ENCODE measurements at places on chromosomes 3 and 15. TPM values are rescaled to one million over a fixed set of nuclear protein-coding genes. Genes with fewer than 3 reads are reported as not detected.

GRCh38 chr3:140308535-140308934 lies 369.3 kb upstream of the TRIM42 start:
- H3K27ac ChIP-seq = no peak overlapping the region
- no peak for DNase-seq
- H3K4me1 ChIP-seq = no peaks in the 10 kb centered on the region
- peaks cover 9% of the 10 kb centered on the region for H3K27me3 ChIP-seq

DNA sequence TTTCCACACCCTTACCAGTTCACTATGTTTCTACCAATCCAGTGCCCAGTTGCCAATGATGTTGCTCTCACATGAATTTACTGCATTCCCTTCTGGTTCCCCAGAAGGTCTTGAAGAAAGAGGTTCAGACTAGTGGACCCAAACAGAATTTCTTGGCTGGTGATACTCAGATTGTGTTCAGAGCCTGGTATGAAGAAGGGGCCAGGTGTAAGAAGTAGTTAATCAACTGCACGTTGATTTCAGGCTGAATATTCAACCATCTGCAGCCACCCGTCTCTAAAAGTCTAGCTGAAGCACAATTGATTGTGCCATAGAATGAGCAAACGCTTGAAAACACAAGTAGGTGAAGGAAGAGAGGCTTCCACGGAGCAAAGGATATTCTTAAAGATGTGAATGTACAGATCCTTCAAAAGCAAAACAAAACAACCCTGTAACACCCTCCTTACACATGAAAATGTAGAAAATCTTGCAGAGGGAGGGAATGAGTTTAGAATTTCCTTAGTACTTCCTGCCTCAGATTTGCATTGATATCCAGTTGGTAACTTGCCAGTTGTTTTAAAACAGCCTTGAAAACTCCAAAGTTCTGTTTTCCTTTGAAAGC lies 4.7 kb downstream of the RBMS3 start:
- H3K27me3 ChIP-seq = peaks cover 6% of the 10 kb centered on the region
- DNase-seq = no peak
- peaks cover 30% of the 10 kb centered on the region for H3K4me1 ChIP-seq
- no peak overlapping the region for H3K27ac ChIP-seq

DNA sequence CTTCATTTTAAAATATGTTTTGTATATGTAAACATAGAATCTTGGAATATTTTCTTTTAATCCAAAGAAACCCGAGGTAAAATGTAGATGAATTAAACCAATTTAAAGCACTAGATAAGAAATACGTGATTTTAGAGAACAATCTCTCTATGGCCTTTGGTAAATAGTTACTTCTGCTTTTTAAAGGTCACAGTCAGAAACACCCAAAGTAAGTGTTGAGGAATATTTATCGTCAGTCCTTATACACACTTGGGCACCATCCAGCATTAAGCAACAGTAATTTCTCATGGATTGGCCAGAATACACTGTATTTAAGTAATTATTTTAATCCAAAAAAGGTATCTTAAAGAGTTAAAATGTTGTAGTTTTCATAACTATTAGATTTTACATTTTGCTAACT lies 713.2 kb downstream of the NLGN1 start:
- no peaks in the 10 kb centered on the region for H3K36me3 ChIP-seq
- H3K4me1 ChIP-seq = no peaks in the 10 kb centered on the region
- no peak for DNase-seq
- H3K27me3 ChIP-seq = no peaks in the 10 kb centered on the region
- no peak overlapping the region for H3K4me3 ChIP-seq

Gene ANKUB1
- total RNA-seq = not detected

- DNase-seq = no peak
- H3K27ac ChIP-seq = no peak overlapping the region
- no peaks in the 10 kb centered on the region for H3K36me3 ChIP-seq
- H3K27me3 ChIP-seq = peaks cover 1% of the 10 kb centered on the region
- H3K4me1 ChIP-seq = no peaks in the 10 kb centered on the region
Observed at GRCh38 chr3:153744889-153745288, 376.3 kb upstream of the ARHGEF26 start.
